Stimulated activated CD4-positive, alpha-beta T cell treated with anti-CD3 and anti-CD28 coated beads, Interleukin-15, amount 100 ng/mL, for 1 hour (primary cell): ENCODE measurements at places on chromosomes 1 and 21.

DNA sequence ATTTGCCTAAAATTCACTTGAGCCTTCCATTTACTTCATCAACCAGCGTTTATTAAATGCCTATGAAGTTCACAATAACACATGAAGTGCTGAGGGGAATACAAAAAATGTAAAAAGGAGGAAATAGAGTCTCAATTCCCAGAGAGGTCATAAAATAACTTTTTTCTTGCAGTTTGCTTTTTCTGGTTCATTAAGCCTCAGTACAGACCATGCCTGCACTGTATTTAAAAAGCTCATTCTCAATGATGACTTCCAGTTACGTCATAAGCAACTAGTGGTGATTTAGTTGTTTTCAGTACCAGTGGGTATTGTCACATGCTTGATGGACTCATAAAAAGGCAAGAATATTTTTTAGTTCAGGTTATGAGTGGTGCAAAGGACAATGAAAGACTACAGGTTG, 160.1 kb upstream of the UBE2U start:
- DNase-seq, result no peak

- no peak for DNase-seq
Observed at GRCh38 chr21:35053356-35054096, 4.4 kb upstream of the RUNX1 start.

GRCh38 chr1:149927056-149927562, 494 bp downstream of the SF3B4 start:
- DNase-seq, result no peak

- no peak for DNase-seq
Observed at GRCh38 chr1:87346130-87346814, 17.6 kb downstream of the LMO4 start.

DNA sequence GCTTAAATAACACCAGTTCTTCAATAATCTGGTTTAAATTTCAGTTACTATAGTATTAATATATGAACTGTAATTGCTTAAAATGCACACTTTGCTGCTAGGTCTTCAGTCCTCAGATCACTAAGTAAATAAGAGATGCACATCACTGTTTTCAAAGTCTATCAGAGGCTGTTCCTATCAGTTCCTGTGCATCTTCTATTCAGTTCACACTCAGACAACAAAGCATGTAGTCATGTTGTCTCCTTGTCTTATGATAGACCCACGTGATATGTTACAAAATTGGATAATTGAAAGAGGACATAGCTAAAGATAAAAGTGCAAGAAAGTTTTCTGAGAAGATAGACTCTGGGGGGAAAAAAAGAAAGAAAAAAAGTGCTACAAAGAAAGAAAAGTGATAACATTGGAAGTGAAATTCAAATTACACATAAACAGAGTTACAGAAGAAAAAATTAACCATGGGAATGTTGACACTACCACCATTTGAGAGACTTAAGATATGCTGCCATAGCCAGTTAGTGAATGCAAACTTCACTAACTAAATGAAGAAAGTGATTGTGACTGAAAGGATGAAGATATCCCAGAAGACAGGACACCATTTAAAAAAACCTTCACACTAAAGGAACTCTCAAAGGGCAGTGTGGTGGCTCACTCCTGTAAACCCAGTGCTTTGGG, 33.9 kb upstream of the TSNAX start:
- DNase-seq, result no peak
